HFFc6 (cell line): ENCODE measurements at places on chromosomes 6 and 20. TPM values are rescaled to one million over a fixed set of nuclear protein-coding genes. Genes with fewer than 3 reads are reported as not detected.

GRCh38 chr6:111861431-111861885 lies 11.8 kb downstream of the FYN start:
- DNase-seq, result no peak

DNA sequence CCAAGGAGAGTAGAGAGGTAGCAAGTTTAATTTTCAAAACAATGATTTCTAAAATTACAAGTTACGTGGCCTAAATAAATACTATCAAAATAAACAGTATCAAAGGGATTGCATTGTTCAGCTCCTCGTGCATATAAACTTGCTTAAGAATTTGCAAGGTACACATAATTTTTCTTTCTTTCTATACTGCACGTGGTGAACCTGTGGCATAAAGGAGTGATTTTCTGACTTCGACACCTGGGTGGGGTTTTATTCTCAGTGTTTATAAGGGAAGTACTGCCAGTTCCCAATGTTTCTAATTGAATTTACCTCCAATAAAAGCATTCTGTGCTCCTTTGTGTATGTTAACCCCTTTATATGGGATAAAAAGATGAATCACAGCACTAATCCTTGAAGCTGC lies 50.1 kb upstream of the C20orf144 start:
- DNase-seq, result no peak

The FRK gene
- 0.02 TPM in 2 of 3 replicates, not detected in the other for total RNA-seq

GRCh38 chr20:1588533-1589460 lies 31.0 kb downstream of the SIRPB1 start:
- no peak for DNase-seq

- DNase-seq, result no peak
Measured at GRCh38 chr20:4985658-4986057, 15.7 kb downstream of the SLC23A2 start.

The GABRR1 gene
- total RNA-seq, result not detected in 2 replicates

The FAM209A gene
- 0.33 TPM in 1 of 3 replicates, not detected in the others for total RNA-seq

- peak; percentile 43 for DNase-seq
Measured at GRCh38 chr6:72784071-72784470, 162.2 kb downstream of the KCNQ5 start.

The ZKSCAN4 gene
- 3.9 to 4.3 TPM (median 4.2 TPM) in 3 replicates for total RNA-seq

GRCh38 chr20:50227506-50227905 lies 36.9 kb downstream of the CEBPB start:
- DNase-seq, result no peak

GRCh38 chr20:55253781-55254180 lies 751.5 kb downstream of the CBLN4 start:
- DNase-seq, result no peak

- DNase-seq, result peak; percentile 73
Measured at GRCh38 chr6:9921366-9921765, 493.5 kb downstream of the TFAP2A start.

- no peak for DNase-seq
Measured at GRCh38 chr20:37545516-37545915, 17.8 kb upstream of the BLCAP start.
